Peyer's patch (tissue), 4 donors: ENCODE measurements at places on chromosomes 1 and 21. TPM values are rescaled to one million over a fixed set of nuclear protein-coding genes. Genes with fewer than 3 reads are reported as not detected.

Gene CELA2A
- total RNA-seq: not detected

Gene OR10J1
- not detected for total RNA-seq

Gene ADARB1
- 7.4 TPM for total RNA-seq

Gene MEF2D
- total RNA-seq: 60.1 TPM

Gene USH2A
- total RNA-seq: not detected

Gene EXO1
- total RNA-seq: 5.8 TPM

Gene RAVER2
- 51.5 TPM for total RNA-seq

Gene PPM1J
- total RNA-seq: not detected

Gene PLA2G2D
- total RNA-seq: 0.40 TPM

Gene WNT3A
- not detected for total RNA-seq

Gene AADACL4
- total RNA-seq: not detected

Gene ROR1
- total RNA-seq: 7.4 TPM

Gene OVAAL
- total RNA-seq: not detected

Gene CFAP107
- not detected for total RNA-seq

Gene ITPKB
- 27.8 TPM for total RNA-seq

Gene GJB3
- 1.5 TPM for total RNA-seq

Gene SNRPE
- total RNA-seq: 23.9 TPM

Gene PSRC1
- 3.5 TPM for total RNA-seq

Gene ORC1
- 19.0 TPM for total RNA-seq

Gene CBR3
- 3.2 TPM for total RNA-seq

Gene PTGFR
- total RNA-seq: 0.94 TPM
